ENCODE measurements at places on chromosomes 13 and 19. TPM values are rescaled to one million over a fixed set of nuclear protein-coding genes. Genes with fewer than 3 reads are reported as not detected.

CLEC17A gene
- not detected for total RNA-seq

ZNF534 gene
- total RNA-seq, result 0.25 TPM

GPR108 gene
- total RNA-seq, result 77.3 TPM

DNA sequence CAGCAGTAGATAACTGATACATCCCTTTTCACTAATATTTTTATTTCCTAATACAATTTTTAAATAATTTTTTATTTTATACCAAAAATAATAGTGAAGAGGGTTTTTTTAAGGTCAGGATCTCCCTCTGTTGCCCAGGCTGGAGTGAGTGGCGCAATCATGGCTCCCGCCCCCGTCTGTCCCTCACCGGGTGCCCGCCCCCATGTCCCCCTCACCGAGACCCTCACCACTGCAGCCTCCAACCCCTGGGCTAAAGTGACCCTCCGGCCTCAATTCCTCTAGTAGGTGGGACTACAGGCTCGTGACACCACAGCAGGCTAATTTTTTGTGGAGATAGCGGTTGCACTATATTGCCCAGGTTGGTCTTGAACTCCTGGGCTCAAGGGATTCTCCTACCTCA is 17.8 kb upstream of the ZNF846 start:
- no peak for DNase-seq

KISS1R gene
- total RNA-seq, result not detected

PLEKHJ1 gene
- 85.1 TPM for total RNA-seq

MRPL57 gene
- 20.5 TPM for total RNA-seq

MEX3D gene
- total RNA-seq, result 50.6 TPM

- no peak for DNase-seq
Observed at GRCh38 chr19:40829205-40829604, 21.0 kb downstream of the CYP2A6 start.

SYDE1 gene
- total RNA-seq, result 104 TPM

FXYD3 gene
- total RNA-seq, result not detected

- peak; percentile 81 for DNase-seq
Observed at GRCh38 chr19:39401549-39402345, 4.9 kb upstream of the ZFP36 start.

LYL1 gene
- total RNA-seq, result not detected

DNA sequence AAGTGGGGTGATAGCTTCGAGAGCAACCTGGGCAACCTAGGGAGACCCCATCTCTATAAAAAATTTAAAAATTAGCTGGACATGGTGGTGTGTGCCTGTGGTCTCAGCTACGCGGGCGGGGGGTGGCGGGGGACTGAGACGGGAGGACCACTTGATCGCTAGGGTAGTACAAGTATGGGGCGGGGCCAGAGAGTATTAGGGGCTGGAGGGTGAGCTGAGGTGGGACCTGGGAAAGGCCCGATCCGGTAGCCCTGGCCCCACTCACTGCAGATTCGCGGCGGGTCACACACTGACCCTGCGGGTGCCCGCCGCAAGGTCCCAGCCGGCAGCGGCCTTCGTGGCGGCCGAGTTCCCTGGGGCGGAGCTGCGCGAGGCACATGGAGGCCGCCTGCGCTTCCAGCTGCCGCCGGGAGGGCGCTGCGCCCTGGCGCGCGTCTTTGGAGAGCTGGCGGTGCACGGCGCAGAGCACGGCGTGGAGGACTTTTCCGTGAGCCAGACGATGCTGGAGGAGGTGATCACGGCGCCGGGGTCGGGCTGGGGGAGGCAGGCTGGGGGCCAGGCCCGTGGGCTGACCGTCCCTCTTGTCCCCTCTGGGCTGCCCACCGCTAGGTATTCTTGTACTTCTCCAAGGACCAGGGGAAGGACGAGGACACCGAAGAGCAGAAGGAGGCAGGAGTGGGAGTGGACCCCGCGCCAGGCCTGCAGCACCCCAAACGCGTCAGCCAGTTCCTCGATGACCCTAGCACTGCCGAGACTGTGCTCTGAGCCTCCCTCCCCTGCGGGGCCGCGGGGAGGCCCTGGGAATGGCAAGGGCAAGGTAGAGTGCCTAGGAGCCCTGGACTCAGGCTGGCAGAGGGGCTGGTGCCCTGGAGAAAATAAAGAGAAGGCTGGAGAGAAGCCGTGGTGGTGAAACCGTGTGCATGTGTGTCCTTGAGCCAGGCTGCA is 2.0 kb upstream of the ARHGAP45 start:
- peak; percentile 86 for DNase-seq

CASP14 gene
- not detected for total RNA-seq

GRCh38 chr19:49155005-49155819 is at the start of gene HRC:
Gene HRC, minus strand, starts transcription at chr19:49155396. Its CDS starts 159 bp downstream, at chr19:49155237.
- DNase-seq, result no peak

PSG11 gene
- not detected for total RNA-seq

- DNase-seq, result no peak
Observed at GRCh38 chr19:34493038-34493648, 11.6 kb downstream of the WTIP start.

DNA sequence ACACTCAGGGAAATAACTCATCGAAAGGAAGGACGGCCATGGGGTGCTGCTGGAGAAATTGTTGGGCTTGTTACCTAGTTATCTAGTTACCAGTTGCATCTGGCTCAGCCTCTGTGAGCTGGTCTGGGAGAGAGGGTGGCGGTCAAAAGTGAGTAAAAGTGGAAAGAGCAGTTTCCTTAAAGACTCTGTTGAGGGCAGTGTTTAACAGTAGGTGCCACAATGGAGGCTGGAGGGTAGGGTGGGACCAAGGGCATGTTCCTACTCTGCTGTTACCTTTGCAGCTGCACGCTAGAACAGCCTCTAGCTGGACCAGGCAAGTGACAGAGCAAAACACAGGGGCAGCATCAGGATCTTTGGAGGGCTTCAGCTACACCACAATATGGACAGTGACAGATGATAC is 228.8 kb upstream of the STARD13 start:
- DNase-seq, result peak; percentile 10

DNA sequence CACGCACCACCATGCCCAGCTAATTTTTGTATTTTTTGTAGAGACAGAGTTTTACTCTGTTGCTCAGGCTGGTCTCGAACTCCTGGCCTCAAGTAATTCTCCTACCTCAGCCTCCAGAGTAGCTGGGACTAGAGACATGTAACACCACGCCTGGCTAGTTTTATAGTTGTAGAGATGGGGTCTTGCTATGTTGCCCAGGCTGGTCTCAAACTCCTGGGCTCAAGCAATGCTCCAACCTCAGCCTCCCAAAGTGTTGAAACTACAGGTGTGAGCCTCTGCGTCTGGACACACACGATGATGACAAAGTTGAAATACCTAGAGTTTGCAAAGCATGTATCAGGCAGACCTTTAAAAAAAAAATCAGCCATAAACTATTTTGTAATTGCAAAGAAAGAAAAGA is 4.6 kb upstream of the PTOV1 start:
- DNase-seq, result no peak

DACH1 gene
- total RNA-seq, result not detected

DNA sequence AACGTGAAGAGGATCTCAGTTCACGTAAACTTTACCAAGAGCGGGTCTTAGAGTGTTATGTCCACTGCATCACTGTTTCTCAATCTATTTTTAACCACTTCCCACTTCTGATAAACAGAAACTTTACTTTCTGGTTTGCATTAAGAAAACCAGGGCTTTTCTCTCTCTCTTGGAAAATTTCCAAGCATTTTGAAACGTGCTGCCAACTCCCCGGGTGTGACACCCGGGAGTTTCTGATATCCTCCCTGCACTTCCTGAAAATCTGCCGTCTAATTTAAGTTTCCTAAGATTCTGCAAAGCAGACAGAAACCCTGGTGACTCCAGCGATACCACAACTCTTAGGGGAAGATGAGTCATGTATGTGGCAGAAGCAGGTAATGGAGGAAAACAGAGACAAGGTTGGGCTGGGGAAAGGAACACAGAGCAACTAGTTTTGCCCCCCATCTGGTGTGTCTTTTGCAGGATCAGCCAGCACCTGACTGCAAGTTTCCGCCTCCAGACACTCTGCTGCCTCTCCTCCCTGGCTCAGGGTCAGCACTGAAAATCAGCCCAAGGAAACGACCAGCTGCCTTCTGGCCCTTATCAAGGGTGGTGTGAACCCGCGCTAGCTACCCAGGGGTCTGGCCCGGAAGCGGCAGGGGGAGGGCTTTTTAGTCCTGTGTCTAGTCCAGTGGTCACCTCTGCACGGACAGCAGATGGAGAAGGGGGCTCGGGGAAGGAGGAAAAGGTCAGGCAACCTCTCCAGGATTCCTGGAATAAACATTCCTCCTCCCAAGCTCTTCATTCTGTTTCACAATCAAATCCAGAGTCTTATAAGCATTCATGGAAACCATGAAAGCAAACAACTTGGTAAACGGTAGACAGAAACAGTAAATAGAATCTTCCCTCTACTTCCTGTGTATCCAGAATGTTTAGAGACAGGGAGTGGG is 11.3 kb upstream of the FFAR2 start:
- DNase-seq, result peak; percentile 39

IGFL3 gene
- total RNA-seq, result not detected

GRCh38 chr13:97254816-97255215 is 32.7 kb downstream of the MBNL2 start:
- DNase-seq, result peak; percentile 84

RFXAP gene
- total RNA-seq, result 1.8 TPM

DKKL1 gene
- total RNA-seq, result not detected

DNA sequence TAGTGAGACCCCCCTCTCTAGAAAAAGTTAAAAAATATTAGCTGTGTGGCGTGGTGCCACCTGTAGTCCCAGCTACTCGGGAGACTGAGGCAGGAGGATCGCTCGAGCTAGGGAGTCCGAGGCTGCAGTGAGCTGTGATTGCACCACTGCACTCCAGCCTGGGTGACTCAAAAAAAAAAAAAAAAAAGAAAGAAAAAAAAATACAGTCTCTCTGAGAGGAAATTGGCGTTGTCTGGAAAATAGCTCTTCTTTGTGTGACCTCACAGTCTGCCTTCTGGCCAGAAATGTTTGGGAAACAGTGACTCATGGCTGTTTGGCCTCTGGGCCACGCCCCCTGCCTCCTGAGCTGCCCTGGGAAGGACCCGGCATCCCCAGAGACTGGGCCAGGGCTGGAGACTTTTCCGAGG is 10.7 kb downstream of the MARCHF2 start:
- peak; percentile 100 for DNase-seq

GRCh38 chr13:24274452-24275021 is 34.8 kb upstream of the C1QTNF9 start:
- DNase-seq, result no peak

DNA sequence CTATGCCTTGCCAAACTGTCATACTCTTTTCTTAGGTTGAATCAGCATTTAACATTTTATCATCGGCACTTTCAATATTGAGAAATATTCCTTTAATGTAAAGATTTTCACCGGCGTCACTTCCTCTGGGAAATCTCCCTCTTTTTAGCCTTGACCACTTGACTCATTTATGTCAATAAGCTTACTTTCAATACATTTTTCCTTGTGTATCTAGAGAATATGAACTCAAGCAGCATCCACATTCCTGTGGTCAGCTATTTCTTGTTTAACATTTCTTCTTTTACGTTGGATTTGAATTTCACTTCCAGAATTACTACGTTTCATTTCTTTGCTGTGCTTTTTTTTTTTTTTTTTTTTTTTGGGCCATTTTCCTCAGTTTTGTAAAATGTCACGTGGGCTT is 271.2 kb upstream of the HTR2A start:
- DNase-seq, result no peak

LENG8 gene
- 29.2 TPM for total RNA-seq

SERTAD3 gene
- total RNA-seq, result 37.9 TPM

DNA sequence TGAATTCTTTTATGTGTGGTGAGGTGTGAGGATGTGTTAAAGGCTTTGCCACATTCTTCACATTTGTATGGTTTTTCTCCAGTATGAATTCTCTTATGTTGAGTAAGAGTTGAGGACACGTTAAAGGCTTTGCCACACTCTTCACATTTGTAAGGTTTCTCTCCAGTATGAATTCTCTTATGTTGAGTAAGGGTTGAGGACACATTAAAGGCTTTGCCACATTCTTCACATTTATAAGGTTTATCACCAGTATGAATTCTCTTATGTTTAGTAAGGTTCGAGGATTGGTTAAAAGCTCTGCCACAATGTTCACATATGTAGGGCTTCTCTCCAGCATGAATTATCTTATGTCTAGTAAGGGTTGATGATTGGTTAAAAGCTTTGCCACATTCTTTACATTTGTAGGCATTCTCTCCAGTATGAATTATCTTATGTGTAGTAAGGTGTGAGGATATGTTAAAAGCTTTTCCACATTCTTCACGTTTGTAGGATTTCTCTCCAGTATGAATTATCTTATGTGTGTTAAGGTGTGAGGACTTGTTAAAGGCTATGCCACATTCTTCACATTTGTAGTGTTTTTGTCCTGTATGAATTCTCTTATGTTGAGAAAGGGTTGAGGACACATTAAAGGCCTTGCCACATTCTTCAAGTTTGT is 27.1 kb downstream of the ZNF724 start:
- DNase-seq, result no peak

FPR1 gene
- total RNA-seq, result not detected

- DNase-seq, result no peak
Observed at GRCh38 chr13:45508776-45509175, 44.0 kb downstream of the COG3 start.

- DNase-seq, result no peak
Observed at GRCh38 chr19:1817553-1818179, 5.6 kb upstream of the ATP8B3 start.

NOTCH3 gene
- 66.9 TPM for total RNA-seq

GRCh38 chr19:40604171-40604646 is 3.0 kb downstream of the LTBP4 start:
- DNase-seq, result no peak

DNA sequence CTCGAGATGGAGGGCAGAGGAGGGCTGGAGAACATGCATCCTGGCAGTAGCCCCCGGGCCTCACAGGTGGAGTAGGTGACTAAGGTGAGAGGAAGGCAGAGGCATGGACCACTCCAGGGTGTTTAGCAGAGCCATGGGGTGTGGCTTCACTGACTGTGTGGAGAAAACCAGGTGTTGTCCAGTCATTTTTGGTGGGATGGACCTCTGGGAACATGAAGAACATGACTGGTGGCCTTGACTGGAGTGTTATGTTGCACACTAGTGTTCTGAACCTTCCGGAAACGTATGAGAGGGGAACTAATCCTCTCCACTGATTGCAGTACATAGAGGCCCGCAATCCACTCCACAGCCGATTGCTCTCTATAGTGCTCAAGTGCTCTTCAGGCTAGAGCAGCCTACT is 16.9 kb downstream of the MED26 start:
- DNase-seq, result no peak

TEAD2 gene
- total RNA-seq, result 13.9 TPM

DNA sequence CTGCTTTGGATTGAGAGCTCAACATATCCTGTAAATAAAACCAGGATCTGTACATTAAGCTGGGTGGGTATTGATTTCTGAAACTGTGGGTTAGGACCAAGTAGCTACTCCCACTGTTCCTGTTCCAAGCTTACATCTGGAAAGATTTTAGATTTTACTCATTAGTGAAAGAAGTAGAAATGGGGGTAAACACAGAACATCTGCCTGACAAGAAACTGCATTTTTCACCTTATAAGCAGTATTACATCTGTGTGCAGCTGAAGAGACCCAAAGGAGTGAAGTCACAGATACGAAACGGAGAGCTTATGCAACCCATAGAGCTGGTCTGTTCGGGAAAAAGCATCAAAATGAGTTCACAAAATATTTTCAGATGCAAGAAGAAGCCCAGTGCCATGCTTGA is 235.2 kb downstream of the SLITRK5 start:
- no peak for DNase-seq
